Colonic mucosa (tissue), 4 donors: ENCODE measurements at places on chromosomes 12 and 14.
A peak's percentile ranks its signal among the peaks of the same experiment; 100 is the strongest.

DNA sequence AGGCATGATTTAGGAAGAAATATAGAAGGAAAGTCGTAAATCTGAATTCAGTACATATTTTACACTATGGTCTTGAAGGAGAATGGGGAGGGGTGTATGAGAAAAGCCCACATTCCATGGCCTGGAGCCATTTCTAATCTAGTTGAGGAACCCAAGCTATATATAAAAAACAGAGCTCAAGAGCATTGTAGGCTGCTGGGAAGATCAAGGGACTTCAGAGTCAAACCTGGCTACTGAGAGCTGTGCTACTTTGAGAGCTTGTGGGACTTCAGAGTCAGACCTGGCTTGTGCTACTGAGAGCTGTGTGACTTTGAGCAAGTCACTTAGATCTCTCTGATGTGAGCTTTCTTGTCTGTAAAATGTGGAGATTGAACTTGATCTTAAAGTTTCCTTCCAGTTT is 58.7 kb downstream of the TBK1 start:
- H3K27me3 ChIP-seq, result no peaks in the 10 kb centered on the region
- H3K4me3 ChIP-seq, result no peak overlapping the region
- DNase-seq, result no peak
- no peak overlapping the region for H3K27ac ChIP-seq

DNA sequence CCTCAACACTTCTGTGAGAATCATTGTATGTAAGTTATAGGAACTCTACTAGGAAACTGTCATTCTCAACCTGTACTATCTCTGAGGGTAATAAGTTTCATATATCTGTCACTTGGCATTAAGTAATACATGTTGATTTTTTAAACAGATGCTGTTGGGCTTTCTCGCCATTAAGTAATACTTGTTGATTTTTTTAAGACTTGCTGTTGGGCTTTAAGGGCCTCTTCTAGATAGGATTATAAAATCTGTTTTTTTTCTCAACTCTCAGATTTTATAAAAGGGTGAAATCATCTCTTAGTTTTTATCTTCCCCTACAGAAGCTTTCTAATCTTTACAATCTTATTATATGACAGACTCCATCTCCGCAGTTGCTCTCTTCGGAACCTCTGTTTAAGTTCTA is 5.6 kb downstream of the WASHC4 start:
- H3K4me3 ChIP-seq, result no peak overlapping the region
- no peak for DNase-seq
- H3K27me3 ChIP-seq, result no peaks in the 10 kb centered on the region

DNA sequence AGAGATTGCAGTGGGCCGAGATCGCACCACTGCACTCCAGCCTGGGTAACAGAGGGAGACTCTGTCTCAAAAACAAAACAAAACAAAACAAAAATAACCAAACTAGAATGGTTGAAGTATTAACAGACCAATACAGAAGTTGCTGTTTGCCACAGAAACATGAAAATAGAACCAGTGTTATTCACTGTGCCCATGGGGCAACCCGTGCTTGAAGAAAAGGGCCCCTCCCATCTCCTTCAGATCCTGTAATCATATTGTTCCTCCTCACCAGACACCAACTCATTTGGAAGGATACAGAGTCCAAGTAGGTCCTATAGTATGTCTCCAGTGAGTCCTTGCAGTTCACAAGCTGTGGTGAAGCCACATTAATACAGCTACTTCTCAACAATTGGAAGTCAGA is 30.9 kb downstream of the SLC35F4 start:
- no peaks in the 10 kb centered on the region for H3K4me1 ChIP-seq
- no peaks in the 10 kb centered on the region for H3K27me3 ChIP-seq
- H3K27ac ChIP-seq, result no peak overlapping the region
- H3K4me3 ChIP-seq, result no peak overlapping the region

- H3K27me3 ChIP-seq, result no peaks in the 10 kb centered on the region
- no peak overlapping the region for H3K4me3 ChIP-seq
- no peaks in the 10 kb centered on the region for H3K4me1 ChIP-seq
These were observed 257.3 kb upstream of the PLEKHG7 start for GRCh38 chr12:92445253-92446082.

DNA sequence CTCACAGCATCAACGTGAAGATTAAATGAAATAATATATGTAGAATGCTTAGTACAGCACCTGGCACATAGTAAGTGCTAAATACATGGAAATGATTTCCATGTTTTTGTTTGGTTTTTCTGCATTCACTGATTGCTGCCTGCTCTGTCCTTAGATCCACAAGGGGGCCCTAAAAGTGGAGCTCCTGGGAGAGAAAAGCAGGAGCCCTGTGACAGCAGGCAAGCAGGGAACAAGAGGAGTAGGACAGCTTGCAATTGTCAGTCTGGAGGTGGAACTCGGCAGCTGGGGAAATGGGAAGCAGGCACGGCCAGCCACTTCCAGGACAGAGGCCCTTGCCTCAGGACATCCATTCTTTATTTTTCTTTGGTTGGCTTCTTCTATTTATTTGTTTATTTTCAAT is 292.9 kb downstream of the BMP4 start:
- no peaks in the 10 kb centered on the region for H3K27me3 ChIP-seq
- DNase-seq, result no peak
- no peak overlapping the region for H3K4me3 ChIP-seq
- H3K36me3 ChIP-seq, result no peaks in the 10 kb centered on the region
- no peaks in the 10 kb centered on the region for H3K4me1 ChIP-seq
- H3K27ac ChIP-seq, result no peak overlapping the region

- peaks cover 18% of the 10 kb centered on the region for H3K36me3 ChIP-seq
- H3K27me3 ChIP-seq, result no peaks in the 10 kb centered on the region
- H3K4me3 ChIP-seq, result no peak overlapping the region
- no peak for DNase-seq
- H3K4me1 ChIP-seq, result no peaks in the 10 kb centered on the region
These were observed 37.2 kb downstream of the HECTD1 start for GRCh38 chr14:31170411-31170810.

- no peaks in the 10 kb centered on the region for H3K36me3 ChIP-seq
- no peak overlapping the region for H3K27ac ChIP-seq
- H3K4me1 ChIP-seq, result no peaks in the 10 kb centered on the region
- no peak for DNase-seq
These were observed 248.3 kb downstream of the FBXL14 start for GRCh38 chr12:1346126-1346525.

- DNase-seq, result peak; percentile 53
- H3K27ac ChIP-seq, result peak overlapping the region; percentile 97
- H3K36me3 ChIP-seq, result no peaks in the 10 kb centered on the region
- peak overlapping the region; percentile 96 for H3K4me3 ChIP-seq
- H3K27me3 ChIP-seq, result no peaks in the 10 kb centered on the region
These were observed 804 bp downstream of the USP15 start for GRCh38 chr12:62260733-62261683.

DNA sequence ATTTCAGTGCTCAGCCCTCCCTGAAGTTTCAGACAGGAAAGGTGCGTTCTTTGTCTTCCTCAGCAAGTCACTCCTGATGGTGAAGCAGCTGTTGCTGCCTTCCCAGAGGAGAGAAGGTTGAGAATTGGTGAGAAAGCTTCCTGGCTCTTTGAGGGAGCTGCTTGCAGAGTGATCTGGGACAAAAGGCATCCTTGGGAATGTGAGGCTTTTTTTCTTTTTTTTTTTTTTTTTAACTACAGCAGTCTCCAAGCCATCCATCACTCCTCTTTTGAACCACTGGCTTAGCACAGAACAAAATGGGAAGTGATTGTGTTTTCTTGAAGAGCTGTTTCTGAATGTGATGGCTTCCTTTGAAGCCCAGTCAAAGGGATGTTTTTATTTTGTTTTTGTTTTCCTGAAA is 120.4 kb upstream of the LRIG3 start:
- no peak overlapping the region for H3K4me3 ChIP-seq
- DNase-seq, result no peak
- no peaks in the 10 kb centered on the region for H3K27me3 ChIP-seq
- H3K27ac ChIP-seq, result peak overlapping the region; percentile 7
- no peaks in the 10 kb centered on the region for H3K36me3 ChIP-seq
- no peaks in the 10 kb centered on the region for H3K4me1 ChIP-seq

DNA sequence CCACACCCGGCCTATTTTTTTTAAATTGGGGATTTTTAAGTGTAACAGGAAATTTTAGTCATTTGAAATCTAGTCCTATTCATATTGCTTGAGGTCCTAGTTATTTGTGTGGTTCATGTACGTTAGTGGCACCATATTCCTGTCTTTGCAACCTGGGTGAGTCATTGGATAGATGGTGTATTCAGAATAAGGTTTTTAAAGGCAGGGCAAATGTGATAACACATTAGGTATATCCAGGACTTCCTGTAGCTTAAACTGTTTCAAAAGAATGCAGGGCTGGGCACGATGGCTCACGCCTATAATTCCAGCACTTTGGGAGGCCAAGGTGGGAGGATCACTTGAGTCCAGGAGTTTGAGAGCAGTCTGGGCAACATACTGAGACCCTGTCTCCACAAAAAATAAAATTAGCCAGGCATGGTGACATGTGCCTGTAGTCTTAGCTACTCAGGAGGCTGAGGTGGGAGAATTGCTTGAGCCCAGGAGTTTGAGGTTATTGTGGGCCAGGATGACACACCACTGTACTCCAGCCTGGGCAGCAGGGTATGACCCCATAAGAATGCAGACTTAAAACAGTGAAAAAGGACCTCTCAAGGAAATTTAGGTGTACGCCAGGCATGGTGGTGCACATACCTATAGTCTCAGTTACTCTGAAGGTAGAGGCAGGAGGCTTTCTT is 8.1 kb downstream of the ATP6V0A2 start:
- no peaks in the 10 kb centered on the region for H3K27me3 ChIP-seq
- no peaks in the 10 kb centered on the region for H3K4me1 ChIP-seq
- peaks cover 6% of the 10 kb centered on the region for H3K36me3 ChIP-seq
- H3K4me3 ChIP-seq, result no peak overlapping the region
- no peak for DNase-seq
- no peak overlapping the region for H3K27ac ChIP-seq

GRCh38 chr12:50564237-50564947 is 59.6 kb downstream of the DIP2B start:
- no peak overlapping the region for H3K4me3 ChIP-seq
- no peaks in the 10 kb centered on the region for H3K27me3 ChIP-seq
- no peaks in the 10 kb centered on the region for H3K36me3 ChIP-seq
- no peak overlapping the region for H3K27ac ChIP-seq
- no peaks in the 10 kb centered on the region for H3K4me1 ChIP-seq

DNA sequence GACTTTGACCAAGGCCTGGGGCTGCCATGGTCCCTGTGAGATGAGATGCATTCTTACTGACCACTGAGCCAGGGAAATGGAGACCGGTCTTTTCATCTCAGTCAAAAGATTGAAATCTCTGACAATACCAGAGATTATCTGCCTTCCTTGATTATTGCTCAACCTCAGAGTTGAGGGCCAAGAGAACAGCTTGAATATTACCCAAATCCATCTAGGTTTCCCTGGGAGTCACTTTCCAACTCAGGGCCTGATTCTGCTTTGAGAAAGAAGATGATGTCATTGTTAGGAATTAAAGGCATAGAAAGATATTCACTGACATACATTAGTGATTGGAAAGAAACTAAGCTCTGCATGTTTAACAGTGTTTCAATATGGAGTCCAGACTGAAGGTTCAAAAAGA is 515.9 kb upstream of the TBX3 start:
- DNase-seq, result no peak
- H3K36me3 ChIP-seq, result no peaks in the 10 kb centered on the region
- no peak overlapping the region for H3K4me3 ChIP-seq

- H3K4me3 ChIP-seq, result no peak overlapping the region
- H3K27ac ChIP-seq, result no peak overlapping the region
- no peaks in the 10 kb centered on the region for H3K4me1 ChIP-seq
- H3K36me3 ChIP-seq, result no peaks in the 10 kb centered on the region
- H3K27me3 ChIP-seq, result no peaks in the 10 kb centered on the region
These were observed 12.8 kb downstream of the EPYC start for GRCh38 chr12:90991952-90992465.

DNA sequence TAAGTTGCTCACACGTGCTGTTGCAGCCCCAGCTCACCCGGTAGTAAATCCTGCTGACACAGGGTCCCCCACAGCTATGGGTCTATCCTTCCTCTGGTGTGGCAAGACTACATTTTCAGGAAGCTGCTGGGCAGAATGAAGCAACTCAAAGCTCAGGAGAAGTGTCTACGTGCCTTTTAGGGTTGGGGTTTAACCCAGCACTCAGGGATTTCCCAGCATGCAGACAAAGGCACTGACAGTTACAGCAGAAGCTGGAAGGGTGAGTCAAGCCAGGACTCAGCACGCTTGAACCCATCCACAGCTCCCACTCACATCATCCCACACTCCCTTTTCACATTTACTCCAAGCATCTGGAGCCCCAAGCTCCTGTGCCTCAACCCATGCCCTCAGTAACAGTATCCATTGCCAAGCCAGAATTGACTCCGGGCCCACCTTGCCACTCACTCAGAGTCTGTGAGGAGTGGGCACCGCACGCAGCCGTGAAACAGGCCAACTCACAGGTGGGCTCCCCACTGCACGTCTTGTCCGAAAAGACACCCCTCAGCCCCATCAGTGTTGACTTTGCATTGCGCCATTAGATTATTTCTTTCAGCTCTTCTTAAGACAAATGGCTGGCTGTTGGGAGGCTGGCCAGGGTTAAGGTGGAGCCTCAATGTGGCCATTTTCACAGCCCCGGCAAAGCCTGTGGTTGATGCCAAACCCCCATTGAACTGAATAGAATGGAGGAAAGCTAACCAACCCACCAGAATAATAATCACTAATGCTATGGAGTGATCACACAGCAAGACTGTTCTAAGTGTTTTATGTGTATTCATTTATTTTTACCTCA is 59.6 kb downstream of the ZFP36L1 start:
- DNase-seq, result no peak
- no peaks in the 10 kb centered on the region for H3K4me1 ChIP-seq
- no peaks in the 10 kb centered on the region for H3K36me3 ChIP-seq
- H3K4me3 ChIP-seq, result no peak overlapping the region
- no peak overlapping the region for H3K27ac ChIP-seq
- no peaks in the 10 kb centered on the region for H3K27me3 ChIP-seq

DNA sequence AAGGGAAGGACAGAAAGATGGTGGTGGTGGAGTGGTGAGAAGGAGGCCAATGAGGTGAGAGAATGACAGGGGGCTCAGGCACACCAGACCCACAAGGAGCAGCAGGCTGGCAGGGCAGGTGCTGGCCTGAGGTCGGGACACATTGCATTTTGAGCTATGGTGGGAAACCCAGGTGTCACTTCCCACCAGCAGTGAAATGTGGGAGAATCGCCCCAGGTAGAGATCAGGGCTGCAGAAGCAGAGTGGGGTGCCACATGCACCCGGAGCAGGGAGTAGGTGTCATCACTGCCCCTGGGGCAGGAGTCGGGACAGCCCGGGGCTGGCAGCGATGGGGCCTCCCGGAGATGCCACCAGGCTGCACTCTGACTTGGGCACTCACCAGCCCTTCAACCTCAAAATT is 315.8 kb downstream of the BCL11B start:
- H3K27me3 ChIP-seq, result no peaks in the 10 kb centered on the region
- peak; percentile 15 for DNase-seq
- no peak overlapping the region for H3K4me3 ChIP-seq
- H3K27ac ChIP-seq, result no peak overlapping the region
- H3K4me1 ChIP-seq, result no peaks in the 10 kb centered on the region

DNA sequence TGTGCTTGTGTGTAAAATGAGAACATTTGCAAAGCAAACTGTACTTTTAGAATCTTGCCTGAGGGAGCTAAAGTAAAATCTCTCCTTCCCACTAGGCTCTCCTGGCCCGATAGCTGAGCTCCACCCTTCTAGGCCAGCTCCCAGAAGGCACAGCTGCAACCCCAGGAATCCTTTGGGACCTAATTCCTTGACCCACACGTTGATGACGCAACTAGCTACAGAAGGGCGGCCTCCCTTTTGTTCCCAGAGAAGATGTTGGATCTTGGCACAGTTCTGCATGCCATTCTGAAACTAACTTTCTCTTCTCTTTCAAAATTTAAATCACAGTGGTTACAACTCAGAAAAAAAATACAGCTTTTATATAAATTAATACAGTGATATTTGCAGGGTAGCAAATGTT is 268.1 kb downstream of the EGLN3 start:
- H3K4me1 ChIP-seq, result no peaks in the 10 kb centered on the region
- no peaks in the 10 kb centered on the region for H3K36me3 ChIP-seq
- no peaks in the 10 kb centered on the region for H3K27me3 ChIP-seq
- DNase-seq, result no peak
- H3K27ac ChIP-seq, result no peak overlapping the region
- no peak overlapping the region for H3K4me3 ChIP-seq
